ENCODE measurements at places on chromosomes 3 and 15.

- DNase-seq, result no peak
Observed at GRCh38 chr3:172528677-172529076, 5.4 kb upstream of the TNFSF10 start.

GRCh38 chr3:1942781-1943180, 155.9 kb upstream of the CNTN4 start:
- DNase-seq, result no peak

- DNase-seq, result no peak
Observed at GRCh38 chr15:92665100-92665555, 9.6 kb upstream of the FAM174B start.

DNA sequence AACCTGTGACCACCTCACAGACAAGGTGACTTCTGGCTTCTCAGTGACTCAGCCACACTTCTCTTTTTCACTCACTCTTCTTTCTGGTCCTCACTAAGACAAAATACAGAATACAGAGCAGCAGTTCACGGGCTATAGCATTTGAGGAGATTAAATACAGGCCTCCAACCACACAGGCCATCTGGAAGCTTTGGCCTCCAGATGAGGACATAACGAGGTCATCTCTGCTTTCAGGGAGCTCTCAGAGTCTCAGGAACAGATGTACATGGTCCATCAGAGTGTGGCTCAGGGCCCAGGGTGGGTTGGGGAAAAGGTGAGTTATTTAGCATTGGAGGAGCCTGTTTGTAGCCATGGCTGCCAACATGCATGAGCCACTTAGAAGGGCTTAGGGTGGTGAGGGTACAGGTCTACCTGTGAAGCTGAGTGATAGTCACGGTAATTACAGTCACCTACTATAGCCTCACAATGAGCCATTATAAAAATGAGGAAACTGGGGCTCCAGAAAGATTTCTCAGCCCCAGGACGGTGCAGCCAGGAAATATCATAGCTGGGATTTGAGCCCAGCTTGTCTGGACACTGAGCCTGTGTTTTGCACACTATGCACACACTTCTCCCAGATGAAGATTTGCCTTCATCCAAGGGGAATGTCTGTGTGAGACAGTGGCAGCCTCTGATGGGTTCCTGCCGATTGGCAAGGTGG, 159.8 kb upstream of the CTDSPL start:
- no peak for DNase-seq

DNA sequence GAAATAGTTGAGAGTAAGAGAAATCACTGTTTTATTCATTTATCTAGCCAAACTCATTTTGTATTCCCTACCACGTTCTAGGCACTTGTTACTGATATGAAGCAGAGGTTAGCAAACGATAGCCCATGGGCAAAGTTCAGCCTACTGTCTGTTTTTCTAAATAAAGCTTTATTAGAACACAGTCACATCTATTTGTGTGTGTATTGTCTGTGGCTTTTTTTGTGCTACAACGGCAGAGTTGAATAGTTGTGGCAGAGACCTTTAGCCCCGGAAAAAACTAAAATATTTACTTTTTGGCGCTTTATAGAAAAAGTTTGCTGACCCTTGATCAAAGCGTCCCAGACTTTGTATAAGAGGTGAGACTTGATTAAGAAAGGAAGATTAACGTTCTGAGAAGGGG, 289.1 kb upstream of the CFAP20DC start:
- no peak for DNase-seq

DNA sequence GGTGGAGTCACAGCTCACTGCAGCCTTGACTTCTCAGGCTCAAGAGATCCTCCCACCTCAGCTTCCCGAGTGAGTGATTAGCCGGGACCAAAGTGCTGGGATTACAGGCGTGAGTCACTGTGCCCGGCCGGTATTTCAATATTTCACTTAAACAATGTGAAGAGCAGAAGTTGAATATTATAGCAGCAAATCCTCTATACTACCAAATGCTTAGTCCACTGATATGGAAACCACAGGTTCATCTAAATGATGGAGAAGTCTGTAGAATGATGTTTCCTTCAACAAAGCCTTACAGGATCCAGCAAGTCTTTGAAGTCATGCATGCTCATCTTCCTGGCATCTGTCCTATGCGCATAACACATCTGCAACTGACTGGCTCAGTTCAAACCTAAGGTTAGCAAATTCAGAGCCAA, 20.3 kb upstream of the UACA start:
- no peak for DNase-seq

GRCh38 chr3:27721717-27722564, at the start of gene EOMES:
Gene EOMES, minus strand, starts transcription at chr3:27722323. Its CDS starts 29 bp downstream, at chr3:27722294.
- DNase-seq, result peak; percentile 51

DNA sequence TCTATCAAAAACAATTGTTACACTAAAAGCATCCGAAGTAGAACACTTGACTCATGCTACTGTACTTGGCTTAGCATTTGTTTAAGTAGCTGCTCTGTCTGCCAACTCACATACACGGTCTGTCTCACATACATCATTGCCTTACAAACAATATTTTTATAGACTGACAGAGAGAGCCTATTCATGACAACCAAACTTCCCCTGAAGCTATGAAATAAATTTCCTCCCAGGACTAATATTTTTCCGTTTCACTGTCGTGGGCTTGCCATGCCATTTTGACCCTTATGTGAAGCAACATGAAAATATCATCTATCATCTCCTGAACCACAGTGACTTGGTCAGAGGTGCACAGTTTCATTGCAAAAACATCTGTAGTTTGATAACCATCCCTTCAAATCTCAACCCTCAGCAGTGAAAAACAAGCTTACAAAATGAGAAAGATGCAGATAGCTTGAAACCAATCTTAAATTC, 66.5 kb upstream of the PYGO1 start:
- no peak for DNase-seq

- no peak for DNase-seq
Observed at GRCh38 chr3:188759336-188760005, 412.3 kb upstream of the TPRG1 start.

DNA sequence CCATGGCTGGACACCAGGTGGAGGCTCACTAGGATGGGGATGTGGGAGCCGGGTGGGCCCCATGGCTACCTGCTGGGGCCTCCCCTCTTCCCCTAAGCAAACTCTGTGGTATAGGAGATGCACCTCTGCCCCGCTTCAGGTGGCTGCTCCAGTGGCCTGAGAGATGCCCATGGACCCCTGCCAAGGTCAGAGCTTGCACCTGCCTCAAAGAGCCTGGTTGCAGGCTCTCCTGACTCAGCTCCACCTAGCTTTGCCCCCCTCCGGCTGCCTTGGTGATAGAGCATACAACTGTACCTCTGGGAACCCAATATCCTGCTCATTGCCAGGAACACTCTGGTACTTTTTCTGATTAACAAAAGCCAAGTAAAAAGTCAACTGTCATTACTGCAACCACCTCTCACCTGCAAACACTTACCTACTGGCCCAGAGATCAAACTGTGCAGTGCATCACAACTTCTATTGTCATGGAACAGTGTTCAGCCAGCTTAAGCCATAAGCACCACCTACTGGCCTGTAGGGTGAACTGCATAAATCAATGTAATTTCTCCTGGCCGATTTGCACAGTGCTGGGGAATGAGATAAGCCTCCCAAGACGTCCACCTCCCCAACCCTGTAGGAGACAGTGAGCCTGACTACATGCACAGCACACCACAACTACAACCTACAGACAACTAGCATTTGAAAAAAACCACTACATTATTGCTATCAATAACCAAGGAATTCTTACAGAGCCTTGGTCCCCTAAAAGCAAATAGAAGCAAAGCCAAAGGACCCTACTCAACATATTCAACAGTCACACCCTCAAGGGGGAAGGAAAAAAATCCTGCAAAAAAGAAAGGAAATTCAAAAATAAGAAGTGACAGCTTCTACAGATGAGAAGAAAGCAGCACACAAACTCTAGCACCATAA, 352.4 kb upstream of the ARHGEF26 start:
- DNase-seq, result peak; percentile 6

- no peak for DNase-seq
Observed at GRCh38 chr3:188571531-188572095, 417.7 kb downstream of the LPP start.

GRCh38 chr3:108472001-108472591, 38.3 kb downstream of the MYH15 start:
- no peak for DNase-seq

GRCh38 chr3:162398554-162398953, 901.9 kb downstream of the OTOL1 start:
- DNase-seq, result no peak

DNA sequence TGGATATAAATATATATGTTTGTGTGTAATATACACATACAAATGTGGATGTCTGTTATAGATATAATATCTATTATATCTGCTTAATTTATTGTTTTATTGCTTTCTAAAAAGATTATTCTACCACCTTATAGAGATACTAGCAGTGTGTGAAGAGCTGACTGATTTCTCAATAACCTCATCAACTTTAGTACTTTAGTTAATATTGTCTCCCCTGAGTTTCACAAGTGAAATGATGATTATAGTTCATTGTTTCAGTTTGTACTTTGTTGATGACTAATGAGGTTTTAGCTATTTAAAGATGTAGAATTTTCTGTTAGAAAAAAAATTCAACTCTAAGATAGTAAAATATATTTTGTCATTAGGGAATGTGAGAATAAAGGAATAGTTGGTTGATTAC, 11.4 kb downstream of the RSRC1 start:
- no peak for DNase-seq

- DNase-seq, result no peak
Observed at GRCh38 chr15:35118960-35119359, 33.9 kb upstream of the NANOGP8 start.

DNA sequence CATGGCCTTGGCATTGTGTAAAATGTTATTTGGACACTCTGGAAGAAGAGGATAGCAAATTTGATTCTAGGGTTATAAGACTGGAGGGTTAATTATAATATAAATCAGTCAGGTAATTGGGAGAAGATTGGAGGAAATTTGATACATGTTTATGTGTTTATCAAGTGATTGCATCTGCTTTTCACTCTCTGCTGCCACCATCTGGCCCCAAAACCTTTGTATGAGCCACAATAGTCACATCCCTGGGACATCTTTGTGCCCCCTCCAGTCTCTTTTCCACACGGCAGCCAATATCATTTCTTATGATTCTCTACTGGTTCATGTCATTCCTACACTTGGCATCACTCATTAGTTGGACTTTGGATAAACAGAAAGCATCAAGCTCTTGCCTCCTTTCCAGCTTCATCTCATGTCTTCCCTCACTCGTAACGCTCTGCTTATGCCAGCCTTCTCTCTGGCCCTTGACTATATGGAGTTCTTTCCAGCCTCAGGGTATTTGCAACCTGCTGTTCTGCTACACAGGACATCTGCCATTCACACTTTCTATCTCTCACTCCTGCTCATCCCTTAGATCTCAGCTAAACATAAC, 602.3 kb upstream of the SUCLG2 start:
- no peak for DNase-seq

DNA sequence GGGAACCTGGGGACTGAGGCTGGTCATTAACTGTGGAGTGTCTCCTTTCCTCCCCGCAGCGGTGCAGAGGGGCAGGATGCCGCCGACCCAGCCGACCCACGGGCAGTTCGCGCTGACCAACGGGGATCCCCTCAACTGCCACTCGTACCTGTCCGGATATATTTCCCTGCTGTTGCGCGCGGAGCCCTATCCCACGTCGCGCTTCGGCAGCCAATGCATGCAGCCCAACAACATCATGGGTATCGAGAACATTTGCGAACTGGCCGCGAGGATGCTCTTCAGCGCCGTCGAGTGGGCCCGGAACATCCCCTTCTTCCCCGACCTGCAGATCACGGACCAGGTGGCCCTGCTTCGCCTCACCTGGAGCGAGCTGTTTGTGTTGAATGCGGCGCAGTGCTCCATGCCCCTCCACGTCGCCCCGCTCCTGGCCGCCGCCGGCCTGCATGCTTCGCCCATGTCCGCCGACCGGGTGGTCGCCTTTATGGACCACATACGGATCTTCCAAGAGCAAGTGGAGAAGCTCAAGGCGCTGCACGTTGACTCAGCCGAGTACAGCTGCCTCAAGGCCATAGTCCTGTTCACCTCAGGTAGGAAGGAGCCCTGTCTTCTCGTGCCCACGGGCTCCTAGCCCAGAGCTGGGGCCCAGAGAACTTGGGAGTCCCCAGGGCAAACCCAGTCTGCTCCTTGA, 3.7 kb downstream of the NR2F2 start:
- DNase-seq, result no peak

Measured in NCI-H345 (cell line).